CD4-positive, alpha-beta T cell treated with Interferon alpha-2 for 1 hour (primary cell): ENCODE measurements at places on chromosomes 6 and 20.

GRCh38 chr6:51949526-51949925 lies 137.9 kb downstream of the PKHD1 start:
- DNase-seq, result no peak

- DNase-seq, result no peak
Measured at GRCh38 chr6:35694462-35694861, 5.7 kb upstream of the FKBP5 start.

DNA sequence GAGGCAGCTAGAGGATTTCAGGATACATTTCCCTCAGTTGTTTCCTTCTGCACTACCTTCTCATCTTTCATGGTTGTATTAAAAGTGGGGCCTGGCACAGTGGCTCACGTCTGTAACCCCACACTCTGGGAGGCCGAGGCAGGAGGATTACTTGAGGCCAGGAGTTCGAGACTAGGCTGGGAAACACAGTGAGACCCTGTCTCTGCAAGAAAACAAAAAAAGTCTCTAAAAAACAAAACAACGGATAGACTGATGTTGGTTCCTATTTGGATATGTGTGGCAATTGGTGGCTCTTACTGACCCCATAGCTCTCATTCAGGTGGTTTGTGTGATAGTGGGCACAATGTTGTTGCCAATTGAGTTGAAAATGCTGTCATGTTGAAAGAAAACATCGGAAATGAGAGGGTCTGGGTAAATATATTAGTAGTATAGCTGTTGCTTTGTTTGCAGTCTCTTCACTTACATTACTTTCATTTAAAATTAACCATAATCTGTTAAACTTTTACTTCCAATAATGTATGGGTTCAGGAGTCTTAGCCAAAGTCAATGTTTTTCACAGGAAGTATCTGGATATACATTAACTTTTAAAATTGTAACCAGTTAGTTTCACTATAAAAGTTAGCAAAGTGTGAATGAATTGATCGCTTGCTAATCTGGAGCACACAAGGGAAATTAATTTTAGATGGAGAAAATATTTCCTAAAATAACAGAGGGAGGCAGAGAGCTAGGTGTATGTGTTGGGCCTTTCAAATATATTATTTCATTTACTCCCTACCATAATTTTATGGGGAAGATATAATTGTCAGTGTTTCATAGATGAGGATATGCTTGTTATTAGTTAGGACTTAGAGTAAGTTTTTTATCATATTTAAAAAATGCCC lies 31.1 kb downstream of the UTRN start:
- no peak for DNase-seq

DNA sequence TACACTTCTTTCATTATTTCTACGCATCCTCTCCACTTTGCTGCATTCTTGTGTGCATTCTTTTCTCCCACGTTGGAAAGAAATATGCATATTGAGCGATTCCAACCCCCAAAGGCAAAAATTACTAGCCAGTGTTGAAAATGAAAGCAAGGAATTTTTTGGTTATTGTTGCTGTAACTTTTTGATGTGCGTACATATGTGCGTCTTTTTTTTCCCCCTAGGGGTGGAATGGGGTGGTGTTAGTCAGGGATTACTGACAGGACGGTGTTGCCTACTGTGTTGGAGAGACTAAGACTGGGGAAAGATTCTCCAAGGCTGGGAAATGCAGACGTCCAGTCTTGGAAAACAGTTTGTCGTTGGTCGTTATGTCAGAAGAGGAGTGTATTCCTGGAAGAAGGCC lies 44.2 kb upstream of the ESR1 start:
- DNase-seq, result no peak

DNA sequence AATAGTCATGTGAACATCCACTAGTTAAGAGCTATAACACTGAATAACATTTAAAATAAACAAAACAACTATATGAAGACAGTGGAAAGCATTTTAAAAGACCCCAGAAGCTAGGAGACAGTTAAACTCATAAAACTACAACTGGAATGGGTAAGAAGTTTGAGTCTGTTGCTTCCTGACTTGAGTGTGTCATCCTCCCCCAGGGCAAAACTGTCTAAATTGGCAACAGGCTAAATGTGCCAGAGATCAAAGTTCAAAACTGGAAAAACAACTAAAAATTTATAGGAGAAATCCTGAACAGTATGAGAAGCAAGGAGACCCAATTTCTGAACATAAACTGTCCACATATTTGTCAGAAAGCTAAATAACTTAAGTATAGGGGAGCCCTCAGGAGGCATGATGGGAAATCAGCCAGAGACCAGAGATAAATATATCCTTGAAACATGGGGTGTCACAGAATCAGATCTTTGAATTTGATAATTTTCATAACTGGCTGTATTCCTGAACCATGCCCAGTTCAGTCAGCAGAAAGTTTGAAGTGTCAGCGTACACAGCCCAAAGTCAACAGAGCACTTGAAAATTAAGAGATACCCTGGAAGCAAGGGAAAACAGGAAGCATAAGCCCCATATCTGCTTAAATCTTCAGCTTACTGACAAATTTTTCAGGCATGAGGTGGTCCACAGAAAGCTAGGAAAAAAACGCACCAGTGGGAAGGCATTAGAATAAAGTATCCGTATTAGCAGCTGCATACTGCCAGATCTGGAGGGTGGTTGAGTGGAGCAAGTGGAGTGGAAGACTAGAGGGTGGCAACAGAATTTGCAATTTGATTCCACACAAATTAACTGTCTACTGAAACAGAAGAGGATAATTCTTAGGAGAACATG lies 516.1 kb upstream of the MAN1A1 start:
- DNase-seq, result no peak

DNA sequence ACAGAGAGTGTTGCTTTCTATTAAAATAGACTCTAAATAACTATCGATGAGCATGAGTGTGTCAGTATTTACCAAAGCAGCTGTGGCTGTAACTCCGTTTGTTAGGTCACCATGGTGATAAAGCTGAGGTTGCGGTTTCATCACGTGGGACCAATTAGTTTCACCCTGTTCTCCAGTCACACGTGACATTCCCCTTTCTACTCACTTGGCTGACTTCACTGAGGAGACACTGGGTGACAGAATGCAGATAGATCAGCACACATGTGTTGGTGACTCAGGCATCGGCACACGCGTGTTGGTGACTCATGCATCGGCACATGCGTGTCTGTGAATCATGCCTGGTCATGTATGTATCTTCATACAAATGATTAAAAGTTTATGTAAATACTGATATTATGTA lies 285.4 kb downstream of the THBS2 start:
- DNase-seq, result peak; percentile 20

GRCh38 chr20:58749979-58750378 lies 57.4 kb downstream of the NPEPL1 start:
- no peak for DNase-seq

DNA sequence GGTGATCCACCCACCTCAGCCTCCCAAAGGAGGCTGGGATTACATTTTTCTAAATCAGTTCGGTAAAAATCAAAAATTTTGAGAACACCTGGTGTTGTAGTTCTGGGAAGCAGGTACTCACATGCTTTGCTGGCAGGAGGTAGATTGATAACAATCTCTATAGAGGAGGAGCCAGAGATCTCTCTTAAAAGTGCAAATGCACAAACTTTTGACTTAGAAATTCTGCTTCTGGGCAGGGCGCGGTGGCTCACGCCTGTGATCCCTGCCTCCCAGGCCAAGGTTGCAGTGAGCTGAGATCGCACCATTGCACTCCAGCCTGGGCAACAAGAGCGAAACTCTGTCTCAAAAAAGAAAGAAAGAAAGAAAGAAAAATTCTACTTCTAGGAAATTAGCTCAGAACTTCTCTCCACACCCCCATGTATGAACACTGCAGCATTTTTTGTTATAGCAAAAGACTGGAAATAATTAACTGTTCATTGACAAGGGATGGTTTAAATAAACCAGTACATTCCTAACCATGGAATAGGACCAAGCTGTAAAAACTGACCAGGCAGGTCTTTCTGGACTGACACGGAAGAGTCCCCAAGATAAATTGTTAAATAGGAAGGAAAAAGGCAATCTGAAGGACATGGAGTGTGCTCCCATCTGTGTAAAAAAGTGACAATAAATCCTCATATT lies 14.4 kb upstream of the TRIB3 start:
- DNase-seq, result peak; percentile 45

- no peak for DNase-seq
Measured at GRCh38 chr20:55116598-55116997, 641.2 kb downstream of the DOK5 start.

- no peak for DNase-seq
Measured at GRCh38 chr20:1265226-1265915, 723 bp upstream of the SNPH start.

DNA sequence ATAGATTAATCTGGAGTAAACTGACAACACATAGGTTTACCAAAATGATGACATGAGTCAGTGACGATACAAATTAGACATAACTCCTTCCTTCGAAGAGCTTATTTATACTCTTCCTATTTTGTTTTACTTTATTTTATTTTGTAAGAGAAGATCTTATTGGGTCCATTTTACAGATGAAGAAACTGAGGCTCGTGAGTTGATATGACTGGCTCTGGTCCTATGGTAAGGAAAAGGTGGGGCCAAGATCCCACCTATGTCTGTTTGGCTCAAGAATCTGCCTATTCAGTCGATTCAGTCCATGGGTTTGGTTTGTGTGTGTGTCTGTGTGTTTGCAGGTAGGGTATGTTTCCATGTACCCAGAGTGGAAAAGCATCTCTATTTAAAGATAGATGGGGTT lies 8.4 kb upstream of the R3HDML start:
- DNase-seq, result no peak

DNA sequence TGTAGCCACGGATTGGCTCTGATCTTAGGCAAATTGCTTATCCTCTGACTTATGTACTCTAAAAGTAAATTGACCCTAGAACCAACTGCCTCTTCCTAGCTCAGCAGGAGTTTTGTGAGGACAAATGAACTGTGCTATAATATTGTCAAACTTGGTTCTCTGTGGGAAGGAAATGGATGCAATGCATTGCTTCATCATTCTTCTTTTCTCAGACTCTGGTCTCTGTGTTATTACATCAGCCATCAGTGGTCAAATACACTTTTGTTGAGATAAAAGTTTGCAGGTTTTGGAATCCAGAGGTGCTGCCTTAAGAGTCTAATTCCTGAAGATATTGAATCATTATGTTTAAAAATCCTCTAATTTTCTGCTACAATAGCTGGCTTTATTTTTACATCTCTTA lies 64.9 kb downstream of the SLC24A3 start:
- no peak for DNase-seq

GRCh38 chr6:137031122-137031521 lies 13.6 kb downstream of the IL20RA start:
- DNase-seq, result no peak

DNA sequence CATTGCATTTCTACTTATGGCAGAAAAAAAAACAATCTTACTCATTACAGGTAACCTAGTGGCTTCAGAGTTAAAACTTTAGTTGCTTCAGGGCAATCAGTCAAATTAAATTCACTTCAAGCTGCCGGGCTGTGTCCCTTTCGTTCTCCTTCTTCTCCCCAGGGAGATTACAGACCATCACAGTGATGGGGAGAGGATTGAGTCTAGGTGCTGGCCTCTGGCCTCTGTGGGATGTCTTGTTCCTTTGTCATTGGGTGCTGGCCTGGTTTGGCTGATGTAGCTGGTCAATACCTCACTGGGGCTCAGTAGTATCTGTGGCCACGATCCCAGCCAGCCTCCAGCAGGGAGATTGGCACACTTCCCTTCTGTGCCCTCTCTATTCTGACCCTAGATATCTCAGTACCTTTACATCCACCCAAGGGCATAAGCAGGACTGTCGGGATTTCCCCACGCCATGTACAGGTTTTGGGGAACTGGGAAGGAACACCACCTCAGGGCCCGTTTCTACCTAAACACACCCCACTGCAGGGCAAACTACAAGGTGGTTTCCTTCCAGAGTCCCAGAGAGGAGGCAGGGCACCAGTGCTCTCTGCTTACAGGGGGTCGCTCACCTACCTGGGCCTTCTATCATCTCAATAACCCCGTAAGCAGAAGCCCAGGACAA lies 15.4 kb downstream of the FYN start:
- no peak for DNase-seq

DNA sequence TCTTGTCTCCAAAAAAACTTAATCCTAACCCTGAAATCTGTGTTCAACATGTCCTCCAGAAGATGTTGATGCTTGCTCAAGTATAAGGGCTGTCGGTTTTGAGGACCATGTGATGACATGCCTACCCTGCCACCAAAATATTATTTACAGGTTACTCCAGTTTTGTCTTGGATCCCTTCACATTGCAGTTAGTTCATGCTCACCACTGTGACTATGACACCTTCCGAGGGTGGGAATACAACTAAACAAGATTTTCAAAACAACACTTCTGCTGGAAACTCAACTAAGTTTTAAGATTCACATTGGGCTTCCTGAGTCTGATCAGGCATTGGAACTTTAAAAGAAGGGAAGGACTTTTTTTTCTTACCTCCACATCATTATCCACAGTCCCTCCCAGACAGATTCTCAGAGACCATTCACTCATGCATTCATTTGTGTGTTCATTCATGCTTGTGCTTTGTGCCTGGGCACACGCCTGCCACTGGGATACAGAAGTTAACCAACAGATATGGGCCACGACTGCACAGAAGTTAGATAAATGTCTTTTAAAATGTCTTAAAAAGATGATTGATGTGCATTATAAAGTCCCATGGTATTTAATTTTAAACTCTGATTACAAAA lies 118.7 kb upstream of the GJE1 start:
- DNase-seq, result no peak

DNA sequence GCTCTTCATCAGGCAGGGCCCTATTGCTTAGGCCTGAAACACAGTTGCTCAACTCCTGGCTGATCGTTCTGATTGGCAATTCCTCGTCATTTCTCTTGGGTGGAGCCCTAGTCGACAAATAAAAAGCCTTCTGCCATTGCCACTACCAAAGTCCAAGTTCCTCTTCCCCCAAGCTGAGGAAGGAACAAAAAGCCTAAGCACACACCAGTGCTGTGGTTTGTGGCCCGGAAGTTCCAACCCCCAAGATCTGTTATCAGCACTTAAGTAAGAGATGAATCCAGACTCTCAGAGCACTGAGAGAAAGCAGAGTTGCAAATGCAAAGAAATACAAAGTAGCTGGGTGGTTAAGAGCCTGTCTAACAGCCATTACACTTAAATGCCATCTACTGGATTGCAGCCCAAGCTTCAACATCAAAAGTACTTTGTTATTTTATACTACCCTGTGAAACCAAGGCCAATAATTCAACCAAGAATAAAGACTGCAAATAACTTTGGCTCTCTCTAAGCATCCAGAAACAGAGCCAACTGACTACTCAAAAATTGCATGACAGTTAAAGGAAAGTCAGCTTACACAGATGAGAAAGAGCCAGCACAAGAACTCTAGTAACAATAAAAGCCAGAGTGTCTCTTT lies 1024.0 kb downstream of the GRIK2 start:
- DNase-seq, result no peak

GRCh38 chr6:25576919-25577318 lies 75.1 kb upstream of the SCGN start:
- DNase-seq, result no peak
